ENCODE measurements at places on chromosomes 12 and 14. TPM values are rescaled to one million over a fixed set of nuclear protein-coding genes. Genes with fewer than 3 reads are reported as not detected.

- DNase-seq = no peak
These were observed 30.8 kb downstream of the LEMD3 start for GRCh38 chr12:65200007-65200665.

DNA sequence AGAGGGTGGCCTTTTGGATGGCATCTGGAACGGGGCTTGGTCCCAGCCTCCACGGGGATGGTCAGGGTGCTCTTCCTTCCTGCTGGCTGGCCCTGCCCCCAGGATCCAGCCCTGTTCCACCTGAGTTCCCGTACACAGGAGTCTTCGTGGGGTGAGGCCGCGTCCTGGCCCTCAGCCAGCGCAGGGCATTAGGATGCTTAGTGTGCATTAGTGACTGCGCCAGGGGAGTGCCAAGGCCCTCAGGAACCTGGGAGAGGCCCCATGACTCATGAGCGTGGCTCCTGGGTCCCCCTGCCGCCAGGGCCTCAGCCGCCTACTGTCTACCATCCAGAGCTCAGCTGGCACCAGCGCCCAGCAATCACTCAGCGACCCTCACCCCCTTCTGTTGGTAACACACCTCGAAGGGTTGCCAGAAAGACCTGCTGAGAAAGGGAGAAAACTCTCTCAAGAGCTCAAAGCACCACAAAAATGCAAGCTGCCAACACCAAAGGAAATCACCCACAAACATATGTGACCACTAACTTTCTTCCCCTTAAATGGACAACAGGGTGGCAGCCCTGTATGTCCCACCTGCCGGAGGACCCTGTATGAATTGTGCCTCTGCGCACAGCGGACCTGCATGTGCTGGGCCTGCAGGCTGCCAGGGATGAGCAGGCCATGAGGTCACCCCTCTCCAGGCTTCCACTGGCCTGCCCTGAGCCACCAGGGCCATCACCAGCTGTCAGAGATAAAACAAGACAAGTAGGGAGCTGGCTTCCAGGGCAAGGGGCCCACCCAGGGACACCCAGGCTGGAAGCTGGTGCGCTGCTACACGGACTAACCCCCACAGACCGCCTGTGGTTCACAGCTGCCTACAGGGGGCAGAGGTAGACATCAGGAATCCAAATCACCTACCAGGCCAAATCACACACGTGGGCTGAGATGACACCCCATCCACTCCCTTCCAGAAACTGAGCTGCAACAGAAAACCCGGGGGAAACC is 28.7 kb downstream of the CCDC85C start:
- no peak for DNase-seq

DNA sequence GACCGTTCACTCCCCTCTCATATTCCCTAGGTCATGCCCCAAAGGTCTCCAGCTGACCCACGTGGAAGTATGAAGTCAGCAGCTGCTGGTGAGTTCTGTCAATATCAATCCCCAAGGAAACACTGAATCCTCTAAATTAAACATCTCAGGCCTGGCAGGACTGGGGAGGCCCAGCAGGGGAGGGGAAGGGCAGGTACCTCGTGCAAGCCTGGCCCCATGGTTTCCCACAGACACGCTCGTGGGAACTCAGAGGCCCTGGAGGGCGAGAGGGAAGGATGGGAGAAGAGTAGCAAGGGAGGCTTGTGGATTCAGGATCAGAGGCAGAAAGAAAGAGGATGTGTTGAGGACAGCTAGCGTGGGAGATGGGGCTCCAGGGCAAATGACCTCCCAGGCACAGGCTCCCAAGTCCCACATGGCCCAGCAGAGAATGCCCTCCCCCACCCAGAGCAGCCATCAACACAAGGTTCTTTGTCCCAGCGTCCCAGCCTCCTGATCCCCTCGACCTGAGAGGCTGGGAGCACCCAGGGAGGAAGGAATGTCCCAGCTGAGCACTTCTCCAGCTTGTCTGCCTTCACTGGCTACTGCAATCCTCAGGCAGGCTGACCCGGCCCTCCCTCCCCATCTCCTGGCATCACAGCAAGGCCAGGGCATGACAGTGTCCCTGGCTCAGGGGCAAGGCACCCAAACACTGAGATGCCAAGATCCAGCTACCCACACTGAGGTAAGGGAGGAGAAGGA is 20.1 kb upstream of the RPLP0 start:
- DNase-seq = no peak

DNA sequence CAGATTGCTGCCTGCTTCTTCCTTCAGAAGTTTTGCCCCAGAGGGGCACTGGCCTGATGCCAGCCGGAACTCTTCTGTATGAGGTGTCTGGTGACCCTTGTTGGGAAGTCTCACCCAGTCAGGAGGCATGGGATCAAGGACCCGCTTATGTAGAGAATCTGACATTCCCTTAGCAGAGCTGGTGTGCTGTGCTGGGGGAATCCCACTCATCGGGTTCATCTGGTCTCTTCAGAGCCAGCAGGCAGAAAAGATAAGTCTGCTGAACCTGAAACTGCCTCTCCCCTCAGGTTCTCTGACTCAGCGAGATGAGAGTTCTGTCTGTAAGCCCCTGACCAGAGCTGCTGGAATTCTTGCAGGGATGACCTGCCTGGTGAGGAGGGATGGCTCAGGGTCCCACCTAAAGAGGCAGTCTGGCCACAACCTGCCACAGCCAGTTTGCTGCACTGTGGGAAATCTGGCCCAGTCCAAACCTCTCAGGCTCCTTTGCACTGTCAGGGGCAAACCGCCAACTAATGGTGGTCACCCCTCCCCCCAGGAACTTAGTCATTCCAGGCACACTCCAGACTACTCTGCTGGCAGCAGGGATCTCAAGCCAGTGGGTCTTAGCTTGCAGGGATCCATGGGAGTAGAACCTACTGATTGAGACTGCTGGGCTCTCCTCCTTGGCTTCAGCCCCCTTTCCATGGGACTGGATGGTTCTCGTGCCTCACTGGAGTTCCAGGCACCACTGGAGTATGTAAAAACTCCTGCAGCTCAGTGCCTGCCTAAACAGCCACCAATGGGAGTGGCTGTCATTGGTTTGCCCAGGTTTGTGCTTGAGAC is 4.1 kb downstream of the CLEC2D start:
- DNase-seq = peak; percentile 64

GRCh38 chr14:73140811-73141323 is 4.6 kb downstream of the PSEN1 start:
- no peak for DNase-seq

DNA sequence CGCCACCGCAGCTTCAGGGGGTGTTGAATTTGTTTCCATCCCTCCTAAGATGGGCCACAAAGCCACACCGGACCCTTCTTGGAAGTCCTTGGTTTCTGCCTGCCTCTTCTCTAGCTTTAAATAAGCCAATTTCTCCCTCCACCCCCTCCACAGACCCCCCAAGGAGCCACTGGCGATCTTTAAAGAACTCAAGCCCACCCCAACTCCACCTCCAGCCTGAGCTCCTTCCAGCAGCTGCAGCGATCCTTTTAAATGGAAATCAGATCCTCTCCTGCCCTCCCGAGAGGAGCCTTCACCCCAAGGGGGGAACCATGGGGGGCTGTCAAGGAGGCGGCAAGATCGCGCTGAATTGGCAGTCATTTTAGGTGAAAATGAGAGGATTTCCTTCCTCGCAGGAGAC is 133.1 kb downstream of the NCOR2 start:
- DNase-seq = no peak

DNA sequence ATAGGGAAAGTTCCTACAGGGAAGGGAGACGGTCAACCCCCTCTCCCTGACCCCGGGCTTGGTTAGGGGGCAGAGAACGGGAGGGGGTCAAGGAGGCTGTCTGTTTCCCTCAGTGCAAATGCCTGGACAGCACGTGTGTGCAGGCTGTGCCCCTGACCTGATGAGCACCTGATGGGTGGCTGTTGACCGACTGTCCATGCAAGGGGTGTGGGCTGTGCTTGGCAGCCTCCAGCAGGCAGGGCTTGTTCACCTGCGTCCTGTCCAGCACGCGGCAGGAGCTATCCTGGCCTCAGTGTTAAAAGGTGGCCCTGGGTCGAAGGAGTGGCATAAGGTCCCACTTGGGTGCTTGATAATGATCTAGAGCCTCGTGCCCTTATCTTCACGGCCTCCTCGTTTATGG is 221.0 kb downstream of the CACNA1C start:
- no peak for DNase-seq

- DNase-seq = no peak
These were observed 202.9 kb upstream of the ATXN7L3B start for GRCh38 chr12:74334780-74335179.

- DNase-seq = no peak
These were observed 102.9 kb downstream of the DYRK2 start for GRCh38 chr12:67751381-67751928.

DNA sequence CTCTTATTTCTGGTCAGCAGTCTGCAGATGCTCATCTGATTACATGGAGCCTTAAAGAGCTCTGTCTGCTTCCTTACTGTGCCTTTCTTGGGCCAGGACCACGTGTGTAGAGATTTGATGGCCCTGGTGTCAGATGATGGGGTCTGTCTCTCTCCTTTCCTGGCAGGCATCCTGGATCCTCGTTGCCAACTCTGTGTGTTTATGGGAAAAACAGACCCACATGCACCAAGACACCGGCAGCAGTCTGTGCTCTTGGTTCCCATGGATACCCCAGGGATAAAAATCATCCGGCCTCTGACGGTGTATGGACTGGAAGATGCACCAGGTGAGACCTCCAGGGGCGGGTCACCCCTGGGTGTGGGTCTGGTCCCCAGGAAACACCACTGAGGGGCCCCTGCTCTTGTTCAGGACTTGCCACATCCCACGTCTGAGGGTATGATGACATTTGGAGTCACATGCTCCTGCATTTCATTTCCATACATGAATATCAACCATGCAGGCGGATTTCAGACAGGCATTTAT is 18.5 kb upstream of the ALDH2 start:
- DNase-seq = no peak

The TAS2R7 gene
- total RNA-seq = not detected

The EPYC gene
- not detected for total RNA-seq

The TAS2R8 gene
- 0.27 TPM for total RNA-seq

The LIN7A gene
- total RNA-seq = 16.5 TPM

The SOAT2 gene
- 1.2 TPM for total RNA-seq

The GLRX5 gene
- total RNA-seq = 25.8 TPM

The MYF5 gene
- total RNA-seq = not detected

The TMTC3 gene
- 26.1 TPM for total RNA-seq

The RPS6KL1 gene
- 4.7 TPM for total RNA-seq

The KRT79 gene
- not detected for total RNA-seq

The SAMD15 gene
- total RNA-seq = 0.36 TPM

The TGM1 gene
- 13.2 TPM for total RNA-seq
